Type B pancreatic cell (in vitro differentiated cells): ENCODE measurements at places on chromosomes 7 and 10.

DNA sequence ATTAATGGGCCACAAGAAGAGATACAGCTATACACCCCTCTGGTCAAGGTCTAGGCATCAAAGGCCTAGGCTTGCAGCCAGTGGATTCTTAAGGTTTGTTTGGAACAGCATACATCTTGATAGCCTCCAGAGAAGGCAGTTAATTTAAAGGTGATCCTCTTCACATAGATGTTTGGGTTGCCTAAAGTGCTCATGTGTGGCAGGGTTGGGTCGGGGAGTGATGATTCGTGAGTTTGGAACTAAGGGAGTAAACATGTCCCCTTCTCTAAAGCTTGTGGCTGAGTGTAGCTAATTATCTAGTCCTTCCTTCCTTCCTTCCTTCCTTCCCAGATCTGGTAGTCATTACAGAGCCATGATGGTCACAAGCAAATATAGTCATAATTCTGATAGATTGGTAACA is 12.4 kb downstream of the PCLO start:
- no peak for DNase-seq

GRCh38 chr10:89163265-89163995 is 43.7 kb downstream of the CH25H start:
- no peak for DNase-seq

GRCh38 chr7:38168890-38169570 is 9.0 kb upstream of the STARD3NL start:
- DNase-seq = no peak

GRCh38 chr10:83678850-83679249 is 460.5 kb upstream of the GHITM start:
- DNase-seq = no peak

GRCh38 chr10:52440612-52441285 is 126.7 kb downstream of the DKK1 start:
- no peak for DNase-seq

GRCh38 chr10:34323192-34323591 is 491.9 kb downstream of the PARD3 start:
- DNase-seq = no peak

GRCh38 chr7:134438946-134439345 is 20.0 kb downstream of the AKR1B1 start:
- DNase-seq = no peak

DNA sequence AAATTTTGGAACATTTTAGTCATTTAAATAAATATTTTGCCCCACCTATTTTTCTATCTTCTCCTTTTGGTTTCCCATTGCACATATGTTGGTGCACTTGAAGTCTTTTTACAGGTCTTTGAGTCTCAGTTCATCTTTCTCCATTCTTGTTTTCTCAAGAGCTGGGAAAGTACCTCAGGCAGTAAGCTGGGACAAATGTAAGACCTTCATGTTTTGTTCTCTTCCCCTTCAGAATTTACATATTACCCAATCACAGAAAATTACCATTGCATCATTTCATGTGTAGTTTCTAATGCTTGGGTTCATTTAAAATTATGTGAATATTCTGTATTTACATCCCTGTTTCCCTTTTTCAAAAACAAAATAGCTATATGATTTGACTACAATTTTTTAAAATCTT is 1150.0 kb upstream of the POT1 start:
- DNase-seq = no peak

GRCh38 chr7:17184805-17185689 is 113.4 kb upstream of the AHR start:
- DNase-seq = no peak

GRCh38 chr7:87599336-87599735 is 1.3 kb downstream of the ABCB1 start:
- DNase-seq = no peak

DNA sequence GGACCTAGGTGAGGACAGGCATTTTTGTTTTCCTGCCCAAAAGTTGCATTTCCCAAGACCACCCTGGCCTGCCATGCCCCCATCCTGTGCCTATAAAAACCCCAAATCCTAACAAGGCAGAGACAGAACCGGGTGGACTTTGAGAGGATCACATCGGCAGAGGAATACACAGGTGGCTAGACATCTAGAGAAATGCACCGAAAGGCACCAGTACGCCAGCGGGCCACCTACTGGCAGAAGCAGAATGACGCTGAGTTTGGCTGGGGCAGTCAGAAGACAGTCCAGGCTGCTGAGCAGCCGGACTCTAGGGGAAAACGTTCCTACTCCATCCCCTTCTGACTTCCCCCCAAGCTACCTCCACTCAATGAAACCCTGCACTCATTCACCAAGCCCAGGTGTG is 2.8 kb downstream of the AKR1C4 start:
- no peak for DNase-seq

DNA sequence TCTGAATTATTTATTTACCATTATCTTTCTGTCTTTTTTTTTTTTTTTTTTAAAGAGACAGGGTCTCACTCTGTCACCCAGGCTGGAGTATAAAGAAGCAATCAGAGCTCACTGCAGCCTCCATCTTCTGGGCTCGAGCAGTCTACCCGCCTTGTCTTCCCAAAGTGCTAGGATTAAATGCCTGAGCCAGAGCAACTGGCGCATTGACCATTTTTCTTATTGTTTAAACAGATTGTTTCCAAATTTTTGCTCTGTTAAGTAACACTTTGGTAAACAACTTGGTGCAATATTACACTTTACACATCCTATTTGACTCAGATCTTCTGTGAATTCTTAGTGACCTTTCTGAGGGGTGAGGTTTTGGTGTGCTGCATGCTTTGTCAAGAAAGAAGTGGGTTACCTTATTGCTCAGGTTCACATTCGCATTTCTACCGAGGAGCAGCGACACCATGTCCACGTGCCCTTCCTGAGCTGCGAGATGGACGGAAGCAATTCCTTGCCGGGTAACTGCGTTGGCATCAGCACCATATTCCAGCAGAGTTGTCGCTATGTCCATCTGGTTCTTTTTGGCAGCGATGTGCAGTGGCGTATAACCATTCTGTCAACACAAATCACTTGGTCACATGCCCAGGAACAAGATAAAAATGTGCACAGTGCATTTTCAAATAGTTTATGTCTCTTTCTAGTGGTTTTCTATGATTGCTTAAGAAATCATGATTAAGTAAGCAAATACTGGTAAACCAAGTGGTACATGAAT is 203.2 kb downstream of the ANK3 start:
- no peak for DNase-seq

GRCh38 chr10:91096274-91096673 is 124.2 kb upstream of the PCGF5 start:
- no peak for DNase-seq

GRCh38 chr10:60480865-60481563 is 91.3 kb upstream of the ANK3 start:
- DNase-seq = no peak

DNA sequence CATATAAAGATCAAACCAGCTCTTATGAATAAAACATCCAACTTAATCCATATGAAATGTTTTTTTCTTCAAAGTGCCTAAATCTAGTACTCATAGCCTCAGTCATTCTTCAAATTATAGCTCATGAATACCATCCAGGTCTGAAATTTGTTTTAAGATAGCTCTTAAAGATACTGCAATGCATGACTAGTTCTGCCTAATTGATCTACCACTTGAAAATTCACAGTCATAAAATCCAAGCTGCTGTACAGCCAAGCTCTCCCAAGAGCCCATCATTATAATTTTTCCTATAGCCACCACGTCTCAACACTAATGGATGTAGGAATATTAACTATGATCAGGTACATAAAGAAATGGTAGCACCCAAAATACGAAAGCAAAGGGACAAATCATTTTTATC is 87.9 kb upstream of the RNF148 start:
- no peak for DNase-seq

DNA sequence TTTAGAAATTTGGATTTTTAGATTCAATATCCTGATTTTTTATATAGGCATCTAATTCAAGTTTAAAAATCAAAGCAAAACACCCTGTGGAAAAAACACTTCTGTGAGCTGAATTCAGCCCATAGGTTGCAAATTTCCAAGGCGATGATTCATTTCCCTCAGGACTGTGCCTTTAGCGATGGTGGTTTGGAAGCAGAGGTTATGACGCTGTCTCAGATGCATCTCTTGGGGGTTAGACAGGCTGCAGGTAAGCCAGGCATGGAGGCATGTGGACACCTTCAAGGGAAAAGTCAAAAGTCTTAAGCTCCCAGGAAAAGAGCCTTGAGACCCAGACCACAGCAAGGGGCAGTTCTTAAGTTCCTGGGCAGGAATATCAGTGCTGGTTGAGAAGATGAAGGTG is 9.5 kb upstream of the FRA10AC1 start:
- DNase-seq = no peak

DNA sequence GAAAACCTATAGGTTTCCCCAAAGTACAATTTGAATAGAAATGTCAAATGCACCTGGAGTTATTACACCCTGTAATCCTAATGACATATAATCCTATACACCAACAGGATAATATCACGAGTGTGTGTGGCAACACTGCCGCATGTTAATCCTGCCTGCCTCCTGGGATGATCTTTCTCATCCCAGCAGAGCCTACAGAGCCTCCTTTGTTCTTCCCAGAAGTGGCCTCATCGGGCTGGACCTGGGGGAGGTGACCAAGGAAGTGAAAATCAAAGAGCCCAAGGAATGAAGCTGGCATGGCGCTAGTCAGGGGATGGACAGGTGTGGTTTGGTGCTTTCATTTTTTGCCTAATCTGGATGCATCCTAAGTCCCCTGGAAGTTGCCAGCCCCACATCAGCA is 29.5 kb upstream of the LEP start:
- DNase-seq = no peak

DNA sequence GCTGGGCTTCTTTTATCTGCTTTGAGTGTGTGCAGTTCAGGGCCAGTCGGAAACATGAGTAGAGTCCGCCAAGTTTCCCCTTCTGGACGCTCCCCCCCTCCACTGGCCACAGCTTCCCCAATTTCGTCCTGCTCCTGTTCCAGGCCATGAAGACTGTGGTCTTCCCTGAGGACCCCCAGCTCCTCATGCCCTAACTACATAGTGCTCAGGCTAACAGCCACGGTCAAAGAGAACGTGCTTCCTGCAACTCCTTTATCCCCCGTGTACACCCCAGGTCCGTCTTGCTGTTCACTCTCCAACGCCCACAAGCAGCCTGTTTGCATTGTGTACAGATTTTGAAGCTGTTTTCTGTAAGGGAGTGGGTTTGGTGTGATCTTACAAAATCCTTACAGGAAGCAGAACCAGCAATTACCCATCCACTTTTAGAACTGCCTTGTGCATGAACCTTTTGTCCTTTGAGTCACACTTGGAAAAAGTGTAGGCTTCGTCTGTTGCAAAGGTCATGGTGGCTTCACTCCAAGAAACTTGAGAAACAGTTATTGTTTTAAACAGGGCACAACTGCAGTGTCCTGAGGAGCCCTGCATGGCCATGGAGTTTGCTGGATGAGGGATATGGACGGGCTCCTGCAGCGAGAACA is 77.0 kb upstream of the FAM20C start:
- no peak for DNase-seq

GRCh38 chr10:19817231-19817933 is 1.1 kb downstream of the PLXDC2 start:
- DNase-seq = no peak

GRCh38 chr10:125066764-125067450 is 93.5 kb downstream of the CTBP2 start:
- no peak for DNase-seq

DNA sequence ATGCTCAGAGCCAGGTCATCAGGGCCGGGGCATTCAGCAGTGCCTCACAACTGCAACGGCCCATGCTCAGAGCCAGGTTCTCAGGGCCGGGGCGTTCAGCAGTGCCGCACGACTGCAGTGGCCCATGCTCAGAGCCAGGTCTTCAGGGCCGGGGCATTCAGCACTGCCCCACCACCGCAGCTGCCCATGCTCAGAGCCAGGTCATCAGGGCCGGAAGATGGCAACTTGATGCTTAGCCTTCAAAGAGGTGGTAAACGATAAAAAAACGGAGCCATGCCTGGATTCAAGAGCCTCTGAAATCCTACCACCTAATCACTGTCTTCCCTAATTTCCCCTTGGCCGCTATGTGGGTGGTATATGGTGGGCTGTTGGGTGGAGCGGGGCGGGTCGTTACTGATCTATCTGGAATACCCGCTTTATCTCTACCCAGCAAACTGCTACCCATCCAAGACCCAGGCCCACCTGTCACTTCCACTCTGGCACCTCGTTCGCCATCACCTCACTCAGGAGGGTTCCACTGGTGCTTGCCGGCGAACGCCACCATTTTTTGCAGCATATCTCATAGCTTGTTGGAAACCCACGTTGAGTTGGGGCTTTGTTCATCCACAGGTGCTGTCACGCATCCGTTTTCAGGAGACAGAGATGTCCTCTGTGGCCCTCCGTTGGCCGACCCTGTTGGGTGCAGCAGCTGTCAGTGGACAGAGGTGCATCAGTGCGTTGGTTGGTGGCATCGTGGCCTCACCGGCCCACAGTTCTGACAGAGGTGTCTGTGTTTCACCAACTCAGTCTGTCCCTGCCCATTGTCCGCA is 221.1 kb downstream of the EBF3 start:
- peak; percentile 55 for DNase-seq

GRCh38 chr10:116055252-116055916 is 217.6 kb downstream of the GFRA1 start:
- no peak for DNase-seq

DNA sequence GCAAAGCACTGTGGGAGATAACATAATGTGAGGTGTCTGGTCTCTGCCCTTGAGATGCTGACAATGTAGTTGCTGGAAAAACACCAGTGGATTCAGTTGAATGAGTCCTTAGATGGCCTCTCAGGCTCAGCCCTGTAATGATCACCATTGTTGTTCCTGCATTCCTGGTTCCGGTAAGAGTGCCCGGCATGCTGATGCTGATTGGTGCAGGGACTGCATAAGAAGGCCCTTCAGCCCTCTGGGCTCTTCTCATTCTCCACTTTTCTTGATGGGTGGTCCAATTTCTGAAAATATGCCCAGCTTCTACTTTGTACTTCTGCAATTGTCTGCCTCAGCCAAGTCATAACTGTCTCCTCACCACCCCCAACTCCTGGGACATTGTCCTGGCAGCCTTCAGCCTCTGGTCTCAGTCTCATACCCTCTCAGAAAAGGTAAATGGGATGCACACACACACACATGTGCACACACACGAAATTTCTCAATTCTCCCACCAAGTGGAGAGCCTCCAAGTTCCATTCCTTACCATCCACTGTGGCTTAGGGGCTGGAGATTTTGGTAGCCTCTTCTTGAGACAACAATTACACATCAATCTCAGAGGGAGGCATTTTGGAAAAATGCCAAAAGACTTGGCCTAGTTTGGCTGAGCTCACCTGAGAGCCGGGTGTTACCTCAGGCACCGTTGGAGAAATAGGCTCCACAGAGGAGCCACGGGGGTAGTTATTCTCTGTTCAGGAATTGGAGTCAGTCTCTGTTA is 314.9 kb downstream of the RPS24 start:
- DNase-seq = peak; percentile 42

GRCh38 chr7:81908220-81908619 is 138.4 kb upstream of the HGF start:
- DNase-seq = no peak

DNA sequence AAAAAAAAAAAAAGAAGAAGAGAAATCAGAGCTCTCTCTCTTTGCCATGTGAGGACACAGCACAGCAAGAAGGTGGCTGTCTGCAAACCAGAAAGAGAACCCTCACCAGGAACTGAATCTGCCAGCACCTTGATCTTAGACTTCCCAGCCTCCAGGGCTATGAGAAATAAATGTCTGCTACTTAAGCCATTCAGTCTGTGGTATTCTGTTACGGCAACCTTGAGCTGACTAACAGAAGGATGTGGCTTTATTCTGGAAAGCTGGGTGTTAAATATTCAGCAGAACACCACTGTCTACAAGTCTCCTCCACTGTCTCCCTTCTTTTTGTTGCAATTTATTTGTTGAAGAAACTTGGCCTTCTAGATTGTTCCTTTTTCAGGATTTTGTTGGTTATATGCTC is 5.0 kb downstream of the COL26A1 start:
- no peak for DNase-seq
